Daoy (cell line): ENCODE measurements at places on chromosomes 1 and 21.

DNA sequence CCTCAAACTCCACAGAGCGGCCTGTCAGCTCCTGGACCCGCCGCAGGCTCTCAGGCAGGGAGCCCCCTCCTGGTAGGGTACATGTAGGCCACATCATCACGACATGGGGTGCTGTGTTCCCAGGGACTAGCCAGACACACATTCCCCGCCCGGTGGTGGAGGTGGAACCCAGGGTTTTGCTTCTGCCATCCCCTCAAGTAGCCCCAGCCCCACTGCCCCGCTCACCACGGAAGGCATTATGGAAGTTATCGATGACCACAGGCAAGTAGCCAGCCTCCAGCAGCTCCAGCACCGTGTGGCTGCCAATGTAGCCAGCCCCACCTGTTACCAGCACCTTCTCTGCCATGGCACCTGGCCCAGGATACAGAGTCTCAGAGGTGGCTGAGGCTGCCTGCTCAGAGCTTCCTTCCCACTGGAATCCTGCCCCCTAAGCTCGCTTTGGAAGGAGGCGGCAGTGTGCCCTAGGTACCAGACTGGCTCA lies 1.9 kb downstream of the GALE start:
- DNase-seq: peak; percentile 17

DNA sequence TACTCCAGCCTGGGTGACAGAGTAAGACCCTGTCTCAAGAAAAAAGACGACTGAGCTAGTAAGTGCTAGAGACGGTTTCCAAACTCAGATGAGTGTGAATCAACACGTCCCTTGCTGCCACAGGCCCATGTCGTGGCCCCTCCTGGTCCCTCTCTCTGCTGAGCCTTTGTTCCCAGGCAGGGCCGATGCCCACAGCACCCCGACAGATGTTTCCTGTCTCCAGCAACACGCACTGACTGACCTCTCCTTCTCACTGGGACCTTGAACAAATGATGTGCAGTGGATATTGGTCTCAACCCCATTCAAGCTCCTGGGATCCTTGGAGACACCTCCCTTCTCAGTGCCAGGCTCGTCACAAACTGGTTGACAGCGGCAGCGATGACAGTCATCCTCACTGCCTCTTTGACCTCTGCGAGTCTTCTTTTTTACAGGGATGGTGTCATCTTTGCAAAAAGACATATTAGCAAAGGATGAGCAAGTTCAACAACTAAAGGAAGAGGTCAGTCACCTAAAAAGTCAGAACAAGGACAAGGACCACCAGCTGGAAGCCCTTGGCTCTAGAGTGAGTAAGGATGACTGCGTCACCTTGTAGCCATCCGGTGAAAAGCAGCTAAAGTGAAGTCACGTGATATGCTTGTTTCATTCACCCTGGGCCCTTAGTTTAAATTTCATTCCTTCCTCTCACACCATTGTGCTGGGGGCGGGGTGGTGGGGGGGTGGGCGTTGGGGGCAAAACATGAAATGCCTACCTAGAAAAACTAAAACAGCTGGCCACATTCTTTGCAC lies 65.8 kb downstream of the FHAD1 start:
- DNase-seq: no peak

DNA sequence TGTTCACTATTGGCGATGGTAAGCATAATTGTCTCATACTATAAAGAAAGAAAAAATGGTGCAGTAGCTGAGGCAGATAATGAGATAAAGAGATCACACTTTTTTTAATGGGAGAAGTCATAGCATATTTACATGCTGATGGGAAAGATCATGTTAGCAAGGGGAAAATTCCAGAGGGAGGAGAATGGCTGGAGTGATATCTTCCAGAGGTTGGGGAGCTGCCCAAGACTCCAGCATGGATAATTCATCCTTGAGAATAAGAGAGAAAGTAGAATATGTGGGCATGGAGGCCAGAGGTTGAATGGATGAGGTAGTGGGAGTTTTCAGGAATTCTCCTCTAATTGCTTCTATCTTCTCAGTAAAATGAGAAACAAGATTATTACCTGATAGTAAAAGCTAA lies 45.8 kb upstream of the RGS1 start:
- no peak for DNase-seq

GRCh38 chr1:1922956-1923833 lies 4.1 kb upstream of the TMEM52 start:
- no peak for DNase-seq

DNA sequence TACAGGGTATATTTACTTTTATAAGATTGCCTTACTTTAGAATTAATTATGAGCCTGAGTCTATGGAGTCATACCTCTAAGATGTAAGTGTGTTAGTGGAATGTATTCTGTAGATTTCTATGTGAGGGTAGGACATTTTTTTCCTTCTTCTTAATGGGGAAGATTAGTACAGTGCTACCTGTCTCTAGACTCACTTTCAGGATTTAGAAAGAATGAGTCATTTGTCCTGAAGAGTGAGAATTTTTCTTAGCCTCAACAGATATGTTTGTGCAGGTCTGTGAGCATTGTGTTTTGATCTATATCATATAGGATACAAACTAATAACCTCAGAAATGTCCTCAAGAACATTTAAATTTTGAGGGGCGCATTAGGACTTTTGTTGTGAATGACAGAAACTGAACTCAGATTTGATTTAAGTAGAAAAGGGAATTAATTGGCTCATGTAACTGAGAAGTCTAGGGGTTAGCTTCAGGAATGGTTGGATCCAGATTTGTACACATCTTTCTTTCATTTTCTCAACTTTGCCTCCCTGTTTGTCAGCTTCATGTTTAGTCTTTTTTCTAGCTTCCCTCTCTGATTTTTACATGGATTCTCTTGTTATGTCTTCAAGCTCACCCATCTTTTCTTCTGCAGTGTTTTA lies 45.3 kb downstream of the TTC3 start:
- DNase-seq: no peak

- peak; percentile 32 for DNase-seq
These were observed 28.8 kb upstream of the ZBTB21 start for GRCh38 chr21:42038826-42039425.

DNA sequence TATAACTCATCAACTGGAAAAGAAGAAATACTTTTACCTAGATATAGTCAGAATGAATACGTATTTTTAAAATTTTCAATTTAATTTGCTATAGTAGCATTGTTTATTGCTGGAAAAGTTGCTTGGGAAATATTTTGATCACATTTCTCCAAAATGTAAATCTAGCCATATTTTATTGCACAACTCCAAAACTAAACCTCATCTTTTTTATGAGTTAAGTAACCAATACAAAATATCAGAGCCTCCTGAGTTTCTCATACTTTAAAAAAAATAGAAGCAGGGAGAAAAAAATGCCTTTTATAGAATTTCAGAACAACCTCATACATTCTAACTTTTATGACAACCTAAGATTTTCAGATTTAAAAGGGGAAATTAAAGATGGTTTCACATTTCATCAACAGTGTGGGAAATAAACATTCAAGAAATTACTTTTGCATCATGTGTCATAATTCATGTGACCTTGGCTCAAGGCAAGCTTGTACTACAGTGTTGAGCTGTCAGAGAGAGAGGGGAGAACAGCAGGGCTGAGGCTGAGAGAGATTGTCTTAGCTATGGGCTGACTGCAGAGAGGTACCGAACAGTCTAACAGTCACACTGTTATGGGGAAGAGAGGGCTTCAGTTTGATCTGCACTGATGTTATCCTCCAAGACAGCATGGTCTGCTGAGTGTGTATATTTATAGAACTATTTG lies 519.0 kb downstream of the LTN1 start:
- no peak for DNase-seq

DNA sequence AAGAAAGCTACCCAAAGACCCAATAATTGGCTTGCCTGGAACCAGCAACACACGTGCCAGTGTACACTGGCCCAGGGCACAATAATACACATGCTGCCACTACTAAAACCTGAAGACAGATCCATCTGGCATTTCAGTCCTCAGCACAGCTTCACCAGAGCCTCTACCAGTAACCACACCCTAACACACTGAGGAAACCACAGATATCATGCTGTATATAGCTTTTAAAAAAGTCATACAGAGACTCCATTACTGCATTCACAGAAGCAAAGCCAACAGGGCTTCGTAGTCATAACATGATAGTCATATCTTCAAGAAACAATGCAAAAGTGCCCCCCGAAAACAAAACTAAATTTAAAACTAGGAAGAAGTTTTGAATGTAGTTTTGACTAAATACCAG lies 40.6 kb upstream of the NEGR1 start:
- no peak for DNase-seq

- DNase-seq: no peak
These were observed 188.8 kb downstream of the ADGRL2 start for GRCh38 chr1:81989524-81989923.

DNA sequence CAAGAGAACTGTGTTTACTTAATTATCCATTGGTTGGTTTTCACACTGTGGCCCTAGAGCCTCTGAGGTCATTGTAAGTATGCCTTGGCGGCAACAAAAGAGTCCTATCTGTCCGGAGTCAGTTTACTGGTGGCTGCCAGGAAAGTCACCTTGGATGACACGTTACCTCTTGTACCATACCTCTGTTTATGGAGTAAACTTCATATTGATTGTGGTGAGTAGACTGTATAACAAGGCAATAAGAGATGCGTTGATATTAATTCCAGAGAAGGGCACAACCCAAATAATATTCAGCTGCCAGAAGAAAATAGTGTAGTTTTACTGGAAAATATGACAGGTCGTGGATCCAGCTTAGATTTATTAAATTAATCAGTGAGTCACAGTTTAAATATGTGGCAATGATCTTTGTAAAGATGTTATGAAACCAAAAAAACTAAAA lies 20.4 kb upstream of the KIF14 start:
- no peak for DNase-seq

- no peak for DNase-seq
These were observed 40.5 kb upstream of the ZNF326 start for GRCh38 chr1:89954401-89954800.

- no peak for DNase-seq
These were observed 103.6 kb upstream of the IVNS1ABP start for GRCh38 chr1:185420588-185421081.

GRCh38 chr1:46653405-46653958 lies 14.7 kb downstream of the ATPAF1 start:
- DNase-seq: no peak

DNA sequence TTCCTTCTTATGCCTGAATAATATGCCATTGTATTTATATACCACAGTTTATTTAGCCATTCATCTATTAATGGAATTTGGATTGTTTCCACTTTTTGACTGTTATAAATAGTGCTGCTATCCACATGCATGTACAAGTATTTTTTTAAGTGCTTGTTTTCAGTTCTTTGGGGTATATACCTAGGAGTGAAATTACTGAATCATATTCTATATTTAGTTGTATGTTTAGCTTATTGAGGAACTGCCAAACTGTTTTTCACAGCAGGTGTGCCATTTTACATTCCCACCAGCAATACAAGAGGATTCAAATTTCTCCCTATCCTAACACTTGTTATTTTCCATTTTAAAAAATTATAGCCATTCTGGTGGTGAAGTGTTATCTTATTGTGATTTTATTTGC lies 7.6 kb upstream of the HJV start:
- DNase-seq: no peak

DNA sequence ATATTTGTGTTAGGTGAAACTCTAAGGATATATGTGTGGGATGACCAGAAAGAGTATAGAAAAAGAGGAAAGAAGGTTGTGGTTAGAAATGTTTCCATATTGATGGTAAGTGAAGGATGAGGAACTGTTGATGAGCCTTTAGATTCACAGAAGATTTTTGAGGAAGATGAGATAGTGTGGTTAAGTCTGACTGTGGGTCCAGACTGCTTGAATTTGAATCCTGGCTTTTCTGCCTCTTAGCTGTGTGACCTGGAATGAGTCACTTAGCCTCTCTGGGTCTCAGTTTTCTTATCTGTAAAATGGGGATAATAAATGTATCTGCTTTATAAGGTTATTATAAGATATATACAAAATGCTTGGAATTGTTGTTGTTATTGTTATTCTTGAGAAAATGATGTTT lies 27.5 kb downstream of the RGL1 start:
- no peak for DNase-seq

GRCh38 chr1:214075305-214075998 lies 87.7 kb downstream of the PROX1 start:
- DNase-seq: no peak

DNA sequence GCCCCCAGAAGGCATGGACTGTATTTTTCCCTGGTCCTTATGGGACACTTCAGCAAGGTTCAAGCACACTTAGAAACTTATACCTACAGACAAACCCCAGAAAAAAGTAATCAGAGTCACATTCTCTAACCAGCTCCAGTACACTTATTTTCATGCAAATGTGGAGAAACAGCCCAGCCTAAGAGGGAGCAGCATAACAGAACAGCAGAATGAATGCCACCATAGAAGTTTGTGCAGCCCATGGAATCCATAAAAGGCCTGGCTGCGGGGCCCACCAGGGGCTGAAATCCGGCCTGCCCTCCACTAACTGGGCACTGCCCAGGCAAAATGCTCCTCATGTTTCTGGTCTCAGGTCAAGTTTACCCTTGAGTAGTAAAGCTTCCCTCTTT lies 60.4 kb upstream of the ATP1A1 start:
- DNase-seq: no peak

DNA sequence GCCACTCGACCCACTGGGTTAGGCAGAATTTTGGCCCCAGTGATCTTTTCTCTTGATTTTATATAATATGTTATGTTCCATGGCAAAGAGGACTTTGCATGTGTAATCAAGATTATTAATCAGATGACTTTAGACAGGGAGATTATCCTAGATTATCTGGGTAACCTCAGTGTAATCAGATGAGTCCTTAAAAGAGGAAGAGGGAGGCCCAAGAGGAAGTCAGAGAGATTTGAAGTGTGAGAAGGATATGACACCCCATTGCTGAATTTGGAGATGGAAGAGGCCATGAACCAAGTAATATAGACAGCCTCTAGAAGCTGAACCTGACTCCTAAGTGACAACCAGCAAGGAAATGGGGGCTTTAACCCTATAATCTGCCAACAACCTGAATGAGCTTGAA lies 117.1 kb upstream of the CSF3R start:
- DNase-seq: no peak

GRCh38 chr1:156863631-156864030 lies 3.0 kb downstream of the NTRK1 start:
- DNase-seq: no peak

DNA sequence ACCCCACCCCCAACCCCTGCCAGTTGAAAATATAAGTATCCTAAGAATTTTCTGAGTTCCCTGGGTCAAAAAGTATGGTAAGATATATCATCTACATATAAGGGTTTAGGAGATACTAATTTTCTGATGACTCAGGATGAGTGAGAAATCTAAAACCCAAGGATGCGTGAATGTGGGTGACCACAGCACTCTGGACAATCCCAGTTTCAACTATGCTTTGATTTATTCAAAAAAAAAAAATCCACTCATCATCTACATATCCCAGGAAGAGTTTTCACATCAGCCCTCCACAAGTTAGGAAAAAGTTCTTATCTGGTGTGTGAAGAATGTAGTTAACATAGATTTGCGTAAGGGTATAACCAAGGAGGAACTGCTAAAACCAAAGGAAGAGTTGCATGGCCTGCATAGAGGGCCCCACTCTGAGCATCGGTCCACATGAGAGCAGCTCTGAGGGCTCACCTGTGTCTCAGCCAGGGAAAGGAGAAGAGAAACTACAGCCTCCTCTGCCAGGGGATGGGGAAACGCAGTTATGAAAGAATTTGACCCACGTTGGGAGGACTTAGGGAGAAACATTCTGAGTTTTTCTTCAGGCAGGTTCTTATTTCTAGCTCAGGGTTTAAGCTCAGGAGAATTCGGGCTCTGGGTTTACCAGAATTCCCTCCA lies 18.8 kb downstream of the LAMB3 start:
- DNase-seq: no peak
